Stimulated activated CD4-positive, alpha-beta T cell treated with anti-CD3 and anti-CD28 coated beads, Interleukin-4, amount 100 ng/mL, for 48 hours (primary cell): ENCODE measurements at places on chromosomes 11 and 22.

DNA sequence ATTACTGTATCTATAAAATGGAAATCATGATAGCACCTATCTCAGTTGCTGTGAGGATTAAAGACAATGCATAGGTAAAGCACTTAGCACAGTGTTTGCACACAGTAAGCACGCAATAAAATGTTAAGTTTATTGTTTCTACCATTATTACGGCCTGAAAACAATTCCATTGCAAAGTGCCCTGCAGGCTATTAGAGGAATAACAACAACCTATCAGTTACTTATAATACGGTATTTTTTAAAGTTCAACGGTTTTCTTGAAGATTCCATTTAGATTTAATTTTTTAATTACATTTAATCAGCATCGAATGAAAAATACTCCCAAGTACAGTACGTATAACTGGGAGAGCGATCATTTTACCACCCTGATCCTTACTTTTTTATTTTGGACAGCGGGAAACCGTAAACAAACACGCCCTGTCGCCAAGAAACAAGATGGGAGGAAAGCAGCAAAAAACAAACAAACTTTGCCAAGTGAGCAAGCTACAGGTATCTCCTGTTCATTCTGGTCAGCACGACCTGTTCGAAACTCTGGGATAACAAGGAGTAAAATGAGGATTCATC, 893 bp downstream of the SLC36A4 start:
- DNase-seq = no peak

DNA sequence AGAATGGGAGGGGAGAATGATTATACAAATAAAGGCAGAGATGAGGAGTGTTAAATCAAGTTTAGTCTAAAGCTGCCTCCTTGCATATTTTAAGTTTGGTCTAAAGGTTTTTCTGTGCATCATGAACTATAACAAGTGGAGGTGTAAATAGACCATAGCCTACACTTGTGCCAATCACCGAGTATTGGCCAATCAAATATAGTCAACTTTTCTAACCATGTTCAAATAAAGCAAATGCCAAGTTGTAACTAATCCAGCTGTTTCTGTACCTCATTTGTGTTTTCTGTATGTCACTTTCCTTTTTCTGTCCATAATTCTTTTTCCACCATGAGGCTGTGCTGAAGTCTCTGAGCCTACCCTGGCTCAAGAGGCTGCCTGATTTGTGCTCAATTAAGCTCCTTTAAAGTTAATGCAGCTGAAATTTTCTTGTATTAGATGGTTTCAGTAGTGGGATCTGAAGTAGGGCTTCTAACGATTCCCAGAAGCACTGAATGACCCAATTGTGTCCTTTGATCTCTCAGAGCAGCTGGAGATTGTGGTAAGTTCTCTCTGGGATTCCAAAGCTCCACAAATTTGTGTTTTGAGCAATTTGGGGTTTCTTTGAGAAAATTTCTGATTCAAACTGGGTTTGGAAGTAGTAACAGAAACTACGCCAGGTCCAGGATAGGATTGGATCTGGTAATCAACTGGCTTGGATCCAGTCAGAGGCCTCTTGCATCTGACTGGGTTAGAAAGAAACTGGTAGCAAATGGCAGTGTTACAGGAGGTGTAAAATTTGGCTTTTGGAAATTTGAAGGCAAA, 25.6 kb downstream of the OR5A2 start:
- DNase-seq = no peak

DNA sequence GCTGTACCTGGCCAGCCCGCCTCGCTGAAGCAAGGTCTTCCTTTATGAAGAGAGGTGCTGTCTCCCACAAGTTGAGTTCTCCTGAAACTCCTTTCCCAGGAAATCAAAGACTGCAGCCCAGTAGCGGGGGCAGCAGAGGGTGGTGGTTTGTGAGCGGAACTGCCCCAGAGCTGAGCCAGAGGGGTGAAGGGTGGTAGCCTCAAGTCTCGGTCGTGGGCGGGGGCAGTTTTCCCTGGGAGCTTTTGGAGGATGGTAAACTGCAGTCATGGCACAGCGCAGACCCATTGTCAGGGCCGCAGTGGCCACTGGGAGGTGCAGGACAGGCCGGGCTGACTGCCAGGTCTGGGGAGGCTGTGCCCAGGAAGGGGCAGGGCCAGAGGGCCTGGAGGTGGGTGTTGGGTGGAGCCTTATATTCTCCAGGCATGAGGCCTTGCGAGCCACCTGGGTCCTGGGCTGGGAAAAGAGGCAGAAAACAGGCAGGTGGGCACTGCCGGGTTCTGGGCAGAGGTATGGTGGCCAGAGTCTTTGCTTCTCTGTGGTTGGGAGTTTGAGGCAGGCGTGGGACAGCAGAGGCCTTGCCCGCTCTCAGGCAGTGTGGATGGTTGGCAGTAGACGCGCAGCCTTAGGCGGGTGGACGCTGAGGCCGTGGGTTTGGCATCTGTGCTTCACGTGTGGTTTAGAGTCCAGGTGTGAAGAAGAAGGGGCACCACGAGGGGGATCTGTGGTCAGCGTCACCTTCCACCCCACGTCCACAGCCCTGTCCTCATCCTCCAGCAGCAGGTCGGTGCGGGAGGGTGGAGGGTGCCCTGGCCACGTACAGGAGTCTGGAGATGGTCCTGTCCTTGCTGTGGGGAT, 1176.4 kb downstream of the BRD1 start:
- no peak for DNase-seq

- no peak for DNase-seq
Observed at GRCh38 chr11:72122607-72123006, 10.1 kb upstream of the ANAPC15 start.

DNA sequence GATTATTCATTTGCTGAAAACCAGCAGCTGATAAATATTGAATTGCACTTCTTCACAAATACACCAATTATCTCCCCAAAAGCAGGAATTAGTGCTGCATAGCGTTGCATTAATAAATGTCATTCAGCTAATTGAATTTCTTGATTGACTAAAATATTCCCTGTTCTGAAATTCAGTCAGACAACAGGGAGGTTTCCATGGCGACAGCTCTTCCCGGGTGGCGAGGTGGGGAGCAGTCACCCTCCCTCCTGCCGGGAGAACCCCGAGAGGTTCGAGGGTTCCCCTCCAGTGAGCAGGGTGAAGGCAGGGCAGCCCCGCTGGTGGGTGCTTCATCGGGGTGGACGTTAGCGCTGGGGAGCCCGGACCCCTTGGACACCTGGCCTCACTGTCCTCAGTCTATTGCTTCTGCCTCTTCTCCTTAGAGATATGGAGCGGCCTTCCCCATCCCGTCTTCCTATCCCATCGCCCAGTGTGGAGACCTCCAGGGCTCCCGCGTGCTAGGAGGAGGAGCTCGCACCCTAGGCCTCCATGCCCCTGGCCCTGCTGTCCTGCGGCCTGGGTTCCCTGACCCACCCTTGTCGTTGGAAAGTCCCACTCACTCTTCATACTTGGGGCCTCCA, 983.5 kb downstream of the BRD1 start:
- DNase-seq = no peak

DNA sequence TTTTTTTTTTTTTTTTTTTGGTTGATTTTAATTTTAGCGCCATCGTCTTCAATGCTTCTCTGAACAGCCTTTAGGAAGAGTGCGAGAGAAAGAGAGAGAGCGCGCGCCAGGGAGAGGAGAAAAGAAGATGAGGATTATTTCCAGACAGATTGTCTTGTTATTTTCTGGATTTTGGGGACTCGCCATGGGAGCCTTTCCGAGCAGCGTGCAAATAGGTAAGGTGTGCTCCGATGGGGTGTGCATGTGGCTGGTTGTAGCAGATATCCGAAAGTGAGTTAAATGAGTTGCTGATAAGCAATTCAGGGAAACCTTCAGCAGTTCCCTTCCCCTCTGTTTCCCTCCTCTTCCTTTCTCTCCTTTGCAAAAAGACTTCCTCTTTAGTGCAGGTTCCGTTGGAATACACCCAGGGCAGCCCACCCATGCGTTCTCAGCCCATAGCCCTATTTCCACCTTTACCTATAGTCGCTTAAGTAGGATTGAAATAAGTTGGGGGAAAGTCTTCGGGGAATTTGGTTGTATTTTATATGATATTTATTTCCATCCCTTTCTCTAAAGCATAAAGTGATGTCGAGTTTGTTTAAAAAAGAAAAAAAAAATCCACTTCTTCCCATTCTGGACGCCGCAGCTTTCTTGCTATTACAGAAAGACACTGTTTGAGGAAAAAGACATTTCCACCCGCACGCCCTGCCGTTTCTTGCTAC, 1.1 kb downstream of the GRIA4 start:
- DNase-seq = no peak

DNA sequence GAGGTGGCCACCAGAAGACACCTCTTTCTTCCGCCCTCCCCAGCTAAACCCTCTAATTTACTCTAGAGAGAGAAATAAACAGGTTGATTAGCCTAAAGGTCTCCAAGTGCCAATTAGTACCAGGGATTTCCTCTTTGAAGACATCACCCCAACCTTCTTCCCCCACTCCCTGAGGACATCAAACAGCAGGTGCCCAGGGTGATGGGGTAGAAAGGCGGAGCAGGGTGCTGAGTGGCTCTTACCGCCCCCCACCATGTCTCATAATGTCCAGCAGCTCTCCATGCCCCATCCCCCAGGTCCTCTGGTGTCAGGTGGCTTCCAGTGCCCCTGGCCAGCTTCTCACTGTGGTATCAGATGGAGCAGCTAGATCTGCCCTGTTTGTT, 5.3 kb upstream of the GNAZ start:
- DNase-seq = no peak

DNA sequence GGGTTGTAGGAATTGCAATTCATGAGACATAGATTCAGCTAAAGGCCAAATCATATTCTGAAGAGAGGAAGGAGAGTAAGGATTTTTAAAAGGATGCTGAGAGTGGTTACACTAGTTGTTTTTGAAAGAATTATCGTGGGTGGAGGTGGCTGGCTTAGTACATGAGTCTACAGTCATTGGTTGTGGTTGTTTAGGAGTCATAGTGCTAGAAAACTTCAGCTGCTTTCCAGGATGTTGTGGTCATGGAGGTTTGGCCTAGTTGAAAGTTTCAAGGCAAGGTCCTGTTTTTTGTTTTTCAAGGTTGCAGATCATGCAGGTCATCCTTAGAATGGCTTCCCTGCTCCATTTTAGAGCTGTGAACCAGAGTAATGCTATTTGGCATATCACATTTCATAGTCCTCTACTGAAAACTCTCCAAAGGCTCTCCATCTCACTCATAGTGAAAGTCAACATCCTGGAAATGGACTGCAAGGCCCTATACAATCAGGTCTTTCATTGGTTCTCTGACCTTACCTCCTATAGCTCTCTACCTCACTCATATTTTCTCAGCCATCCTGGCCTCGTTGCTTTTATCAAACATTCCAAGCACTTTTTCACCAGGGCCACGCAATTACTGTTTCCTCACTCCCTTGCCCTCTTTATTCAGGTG, 26.1 kb upstream of the ZBTB44 start:
- DNase-seq = no peak

DNA sequence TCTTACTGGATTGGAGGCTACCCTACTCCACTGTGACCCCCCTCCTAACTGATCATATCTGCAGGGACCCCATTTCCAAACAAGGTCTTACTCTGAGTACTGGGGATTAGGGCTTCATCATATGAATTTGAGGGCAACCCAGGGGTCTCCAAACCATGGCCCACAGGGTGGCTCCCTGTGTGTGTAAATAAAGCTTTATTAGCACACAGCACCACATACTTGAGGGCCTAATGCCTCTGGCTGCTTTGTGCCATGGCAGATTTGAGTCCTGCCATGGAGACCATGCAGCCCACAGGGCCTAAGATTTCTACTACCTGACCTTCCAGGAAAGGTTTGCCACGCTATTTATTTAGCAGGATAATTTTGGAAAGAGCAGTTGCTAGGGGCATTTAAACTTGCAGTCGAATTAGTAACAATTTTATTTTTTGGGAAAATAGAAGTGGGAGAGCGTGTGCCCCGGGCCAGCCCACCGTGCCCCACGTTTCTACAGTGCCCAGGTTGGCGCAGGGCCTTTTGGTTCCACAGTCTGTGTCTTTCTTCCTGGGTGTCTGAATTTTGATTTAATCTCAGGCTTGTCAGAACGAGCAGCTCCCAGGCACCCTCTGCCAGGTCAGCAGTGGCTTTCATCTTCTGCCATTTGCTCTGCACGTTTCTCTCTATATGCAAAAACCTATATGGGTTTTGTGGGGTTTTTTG, 92.3 kb downstream of the KCNQ1 start:
- DNase-seq = no peak

DNA sequence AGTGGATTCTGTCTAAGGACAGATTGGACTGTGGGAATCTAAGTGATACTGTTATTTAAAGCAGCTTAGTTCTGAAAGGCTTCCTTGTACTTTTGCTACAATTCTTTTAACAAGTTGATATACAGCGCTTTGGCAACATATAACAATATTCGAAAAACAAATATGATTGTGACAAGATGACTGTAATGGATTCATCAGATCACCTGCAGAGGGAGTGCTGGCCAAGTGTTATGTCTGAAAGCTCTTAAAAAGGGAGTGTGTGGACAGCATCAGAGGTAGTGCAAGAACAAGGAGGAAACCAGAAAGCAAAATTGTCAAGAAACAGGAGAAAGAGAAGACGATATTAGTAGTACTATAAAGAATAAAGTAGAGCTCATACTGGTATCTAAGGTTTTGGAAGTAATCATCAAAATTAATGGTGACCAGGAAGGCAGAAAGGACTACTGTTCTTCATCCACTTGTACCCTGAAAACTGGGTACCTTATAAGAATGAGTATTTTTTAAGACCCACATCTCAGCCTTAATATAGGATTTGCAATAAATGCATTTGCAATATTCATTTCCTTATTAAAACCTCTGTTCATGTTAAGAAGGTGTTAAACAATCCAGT, 1112.0 kb upstream of the CCDC90B start:
- DNase-seq = no peak

GRCh38 chr11:8320076-8320475, 56.4 kb upstream of the LMO1 start:
- no peak for DNase-seq

DNA sequence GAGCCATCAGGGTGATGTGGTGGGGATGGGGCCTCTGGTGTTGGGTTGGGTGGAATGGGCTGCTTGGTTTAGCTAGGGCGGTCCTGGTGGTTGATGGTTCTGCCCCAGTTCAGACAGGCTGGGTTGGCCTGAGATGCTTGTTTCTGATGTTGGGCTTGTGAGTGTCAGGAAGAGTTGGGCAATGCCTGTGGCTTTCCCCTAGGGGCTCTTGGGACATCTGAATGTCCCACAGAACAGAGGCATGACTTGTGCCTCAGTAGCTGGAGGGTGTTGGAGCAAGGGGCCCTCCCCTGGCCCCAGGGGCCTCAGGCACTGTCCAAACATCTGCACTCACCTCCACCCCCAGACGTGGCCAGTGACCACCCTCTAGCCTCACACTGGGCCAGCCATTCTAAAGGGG, 14.0 kb upstream of the CTSD start:
- no peak for DNase-seq

DNA sequence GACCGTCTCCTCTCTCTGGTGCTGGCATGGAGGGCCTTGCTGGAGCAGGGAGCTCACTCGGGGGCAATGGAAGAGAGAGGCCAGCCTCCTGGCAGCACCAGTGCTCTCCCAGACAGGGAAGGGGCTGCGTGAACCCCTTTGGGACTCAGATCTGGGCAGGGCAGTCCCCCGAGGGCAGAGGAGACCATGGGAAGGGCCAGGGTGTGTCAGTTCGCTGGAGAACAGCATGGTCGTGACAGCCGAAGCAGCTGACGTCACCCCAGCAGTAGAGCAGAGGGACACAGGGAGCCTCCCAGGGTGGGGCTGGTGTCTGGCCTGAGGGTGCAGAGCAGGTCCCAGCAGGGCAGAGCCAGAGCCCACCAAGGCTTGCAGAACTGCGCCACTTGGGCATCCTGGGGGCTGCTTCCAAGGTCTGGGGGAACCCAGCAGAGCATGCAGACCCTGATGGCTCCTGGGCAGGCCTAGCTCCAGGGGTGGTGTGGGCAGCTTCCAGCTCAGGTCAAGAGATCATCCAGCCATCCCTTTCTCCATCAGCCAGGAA, 71.0 kb upstream of the KCNQ1OT1 start:
- no peak for DNase-seq

GRCh38 chr11:61802605-61803004, 9.9 kb downstream of the FEN1 start:
- no peak for DNase-seq

GRCh38 chr11:86062719-86063118, 6.2 kb downstream of the PICALM start:
- no peak for DNase-seq
